ENCODE measurements at places on chromosomes 16 and 17. TPM values are rescaled to one million over a fixed set of nuclear protein-coding genes. Genes with fewer than 3 reads are reported as not detected.

DNA sequence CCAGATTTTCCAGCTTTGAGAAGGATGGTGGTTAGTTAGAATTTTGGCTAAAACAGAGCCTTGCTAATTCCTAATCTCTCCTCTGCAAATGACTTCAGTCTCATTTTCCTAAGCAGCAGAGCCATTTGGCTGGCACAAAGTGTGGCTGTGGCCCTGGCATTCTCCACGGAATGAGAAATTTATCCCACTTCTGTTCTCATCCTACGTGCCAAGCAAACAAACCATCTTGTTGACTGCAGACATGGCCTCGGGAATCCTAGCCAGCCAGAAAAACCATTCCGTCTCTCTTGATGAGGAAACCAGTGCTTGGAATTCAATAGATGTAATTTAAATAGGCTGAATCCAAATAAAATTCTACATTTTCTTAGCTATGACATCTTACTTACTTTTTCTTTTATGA, 34.1 kb upstream of the ELAC2 start:
- DNase-seq = no peak

DNA sequence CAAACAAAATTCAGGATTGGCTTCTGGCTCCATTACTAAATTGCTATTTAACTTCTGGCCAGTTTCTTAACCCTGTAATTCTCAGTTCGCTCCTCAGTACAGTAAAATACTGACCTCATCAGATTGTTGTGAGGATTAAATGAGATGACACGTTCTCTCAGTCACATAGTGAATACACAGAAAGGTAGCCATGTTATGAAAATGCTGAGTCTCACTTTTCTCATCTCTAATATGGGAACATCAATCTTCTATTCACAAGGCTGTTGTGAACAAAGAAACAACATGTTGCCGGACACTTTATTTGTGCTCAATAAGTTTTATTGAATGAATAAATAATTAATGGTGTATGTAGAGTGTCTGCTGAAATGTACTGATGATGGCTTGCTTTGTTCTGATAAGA, 924.5 kb upstream of the GOT2 start:
- DNase-seq = no peak

DNA sequence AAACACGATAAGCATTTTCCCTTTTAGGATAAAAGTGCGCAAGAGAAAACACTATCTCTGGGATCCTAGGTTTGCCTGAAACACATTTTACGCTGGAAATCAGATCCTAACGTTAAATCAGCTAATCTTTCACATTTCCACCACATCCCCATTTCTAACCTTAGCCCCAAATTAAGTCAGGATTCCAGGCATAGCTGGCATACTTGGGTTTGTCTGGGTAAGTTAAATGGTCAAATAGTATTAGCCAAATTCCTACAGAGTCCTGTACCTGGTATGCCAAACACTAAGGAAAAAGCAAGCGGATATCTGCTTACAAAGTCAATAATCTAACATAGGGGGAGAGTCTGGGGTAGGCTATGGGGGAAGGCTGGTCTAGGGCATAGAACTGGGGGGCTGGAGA, 557.4 kb upstream of the ZFHX3 start:
- no peak for DNase-seq

DNA sequence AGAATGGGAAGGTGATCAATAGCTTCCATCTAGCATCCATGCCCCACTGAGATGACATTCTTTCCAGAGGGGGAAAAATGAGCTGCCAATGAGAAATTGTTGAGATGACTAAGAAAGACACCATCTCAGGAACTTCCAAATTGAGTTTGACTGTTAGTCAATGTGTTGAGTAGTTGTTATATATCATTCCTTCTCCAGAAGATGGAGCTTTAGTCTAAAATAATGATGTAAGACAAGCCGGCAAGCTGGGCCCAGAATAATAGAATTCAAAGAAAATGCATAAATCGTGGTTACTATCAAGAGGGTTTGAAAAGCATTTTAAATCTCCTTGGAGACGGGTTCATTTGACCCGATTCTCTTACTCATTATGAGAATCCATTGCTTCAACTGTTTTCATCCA, 71.0 kb upstream of the ATF7IP2 start:
- DNase-seq = no peak

DNA sequence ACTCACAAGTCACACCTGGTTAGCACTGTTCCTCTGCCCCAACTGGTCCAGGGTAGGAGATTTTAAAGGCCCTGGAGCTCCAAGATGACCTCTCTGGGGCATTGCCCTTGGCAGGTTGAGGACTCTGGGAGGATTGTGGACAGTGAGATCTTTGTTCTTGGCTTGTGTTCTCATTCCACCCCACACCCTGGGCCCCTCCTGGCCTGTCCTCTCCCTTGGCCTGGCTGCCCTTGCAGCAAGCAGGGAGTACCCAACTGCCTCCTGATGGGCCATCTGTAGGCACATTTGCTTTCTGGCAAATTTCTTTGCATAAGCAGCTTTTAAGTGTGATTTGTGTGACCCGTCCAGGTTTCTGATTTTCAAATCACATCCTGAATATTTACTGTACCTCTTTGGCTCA, 239.6 kb downstream of the UTP18 start:
- no peak for DNase-seq

- DNase-seq = no peak
Observed at GRCh38 chr16:31472709-31473203, 804 bp downstream of the TGFB1I1 start.

DNA sequence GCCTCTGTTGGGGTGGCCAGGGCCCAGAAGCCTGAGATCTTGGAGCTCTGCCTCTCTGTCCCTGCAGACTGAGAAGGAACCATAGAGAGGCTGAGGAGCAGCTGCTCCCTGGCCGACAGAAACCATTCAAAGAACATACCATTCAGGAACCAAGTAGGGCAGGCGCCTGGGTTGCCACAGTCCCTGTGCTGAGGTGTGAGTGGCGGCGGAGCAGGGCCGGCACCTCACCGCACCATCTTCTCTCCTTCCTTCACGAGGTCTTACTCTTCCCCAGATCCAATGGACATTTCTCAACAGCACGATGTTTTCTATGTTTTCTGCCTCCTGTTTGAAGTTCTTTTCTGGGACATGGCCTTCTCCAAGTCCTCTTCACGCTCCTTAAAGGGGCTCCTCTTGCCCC, 22.8 kb upstream of the ALOX15 start:
- DNase-seq = no peak

DNA sequence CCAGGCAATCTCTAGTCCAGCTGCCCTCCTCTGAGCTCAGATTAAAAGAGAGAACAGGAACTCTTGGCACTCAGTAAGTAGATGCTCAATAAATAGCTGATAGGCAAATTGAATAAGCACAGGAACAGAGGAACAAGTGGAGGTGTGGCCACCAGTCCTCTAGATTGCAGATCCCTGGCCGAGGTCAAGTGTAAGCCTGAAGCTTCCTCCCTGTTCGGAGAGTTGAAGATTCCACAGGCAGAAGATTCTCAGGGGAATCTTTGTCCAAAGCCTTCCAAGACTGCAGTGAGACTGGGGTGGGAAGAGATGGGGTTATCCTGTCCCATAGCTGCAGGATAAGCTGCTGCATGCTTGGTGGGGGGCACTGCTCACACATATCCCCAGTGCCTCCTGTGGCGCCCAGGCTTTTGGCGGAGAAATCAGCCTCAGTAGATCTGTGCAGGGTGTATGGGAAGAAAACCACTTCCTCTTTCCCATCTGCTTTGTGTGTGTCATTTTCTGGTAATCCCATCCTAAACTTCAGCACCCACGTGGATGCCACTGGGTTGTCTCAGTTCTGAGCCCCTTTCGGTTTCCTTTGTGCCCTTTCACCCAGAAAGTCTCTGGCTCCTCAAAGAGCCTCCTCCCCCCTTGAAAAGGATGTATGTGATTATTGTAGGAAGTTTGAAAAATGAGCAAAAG, 12.1 kb downstream of the CD300A start:
- peak; percentile 73 for DNase-seq

- peak; percentile 41 for DNase-seq
Observed at GRCh38 chr17:45052052-45052772, 780 bp upstream of the DCAKD start.

DNA sequence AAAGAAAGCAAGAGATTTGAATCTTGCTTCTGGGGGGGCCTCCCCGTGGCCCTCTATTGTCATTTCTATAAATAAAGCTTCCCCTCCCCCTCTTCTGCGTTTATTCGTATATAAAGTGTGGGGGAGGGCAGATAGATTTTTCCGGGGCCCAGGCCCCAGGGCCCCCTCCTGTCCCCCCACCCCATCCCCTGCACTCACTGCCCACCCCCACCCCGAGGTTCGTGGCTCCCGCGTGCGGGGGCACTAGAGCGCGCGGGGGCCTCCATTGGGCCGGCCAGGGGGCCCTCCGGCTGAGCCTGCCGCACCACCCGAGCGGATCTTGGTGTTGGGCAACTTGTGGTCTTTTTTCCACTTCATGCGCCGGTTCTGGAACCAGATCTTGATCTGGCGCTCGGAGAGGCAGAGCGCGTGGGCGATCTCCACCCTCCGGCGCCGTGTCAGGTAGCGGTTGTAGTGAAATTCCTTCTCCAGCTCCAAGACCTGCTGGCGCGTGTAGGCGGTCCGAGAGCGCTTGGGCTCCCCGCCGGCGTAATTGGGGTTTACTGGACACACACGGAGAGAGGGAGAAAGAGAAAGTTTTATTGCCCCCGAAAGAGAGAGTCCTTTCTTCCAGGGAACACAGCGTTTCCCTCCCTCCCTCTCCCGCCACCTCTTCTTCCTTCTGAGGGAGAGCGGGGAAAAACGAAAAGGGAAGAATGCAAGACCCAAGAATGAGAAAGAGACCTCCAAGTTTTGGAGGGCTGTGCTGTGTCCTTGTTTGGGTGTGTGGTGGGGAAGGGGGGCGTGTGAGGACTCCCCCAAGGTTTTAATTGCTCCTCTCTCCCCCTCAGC, 1.5 kb downstream of the HOXB4 start:
- DNase-seq = no peak

DNA sequence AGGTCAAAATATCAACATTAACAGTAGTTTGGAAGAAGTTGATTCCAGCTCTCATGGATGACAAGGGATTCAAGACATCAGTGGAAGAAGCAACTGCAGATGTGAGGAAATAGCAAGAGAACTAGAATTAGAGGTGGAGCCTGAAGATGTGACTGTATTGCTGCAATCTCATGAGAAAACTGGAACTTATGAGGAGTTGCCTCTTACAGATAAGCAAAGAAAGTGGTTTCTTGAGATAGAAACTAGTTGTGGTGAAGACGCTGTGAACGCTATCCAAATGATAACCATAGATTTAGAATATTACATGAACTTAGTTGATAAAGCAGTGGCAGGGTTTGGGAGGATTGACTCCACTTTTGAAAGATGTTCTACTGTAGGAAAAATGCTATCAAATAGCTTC, 67.8 kb downstream of the GOSR1 start:
- DNase-seq = no peak

GRCh38 chr16:59459806-59460205, 725.7 kb upstream of the GOT2 start:
- DNase-seq = no peak

DNA sequence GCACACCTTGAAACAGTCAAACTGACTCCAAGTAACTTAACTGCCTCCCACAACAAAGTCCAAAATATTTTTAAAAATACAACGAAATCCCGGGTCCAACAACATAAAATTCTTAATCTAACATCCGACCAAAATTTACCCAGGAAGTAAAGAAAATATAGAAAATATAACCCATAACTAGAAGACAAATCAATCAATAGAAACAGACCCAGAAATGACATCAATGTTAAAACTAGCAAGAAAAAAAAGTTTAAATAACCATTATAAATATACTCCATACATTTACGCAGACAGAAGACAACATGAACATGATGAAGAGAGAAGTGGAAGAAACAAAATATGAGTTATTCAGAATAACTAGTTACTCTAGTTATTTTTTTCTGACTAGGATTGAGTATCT, 3.7 kb downstream of the ZNF597 start:
- no peak for DNase-seq

DNA sequence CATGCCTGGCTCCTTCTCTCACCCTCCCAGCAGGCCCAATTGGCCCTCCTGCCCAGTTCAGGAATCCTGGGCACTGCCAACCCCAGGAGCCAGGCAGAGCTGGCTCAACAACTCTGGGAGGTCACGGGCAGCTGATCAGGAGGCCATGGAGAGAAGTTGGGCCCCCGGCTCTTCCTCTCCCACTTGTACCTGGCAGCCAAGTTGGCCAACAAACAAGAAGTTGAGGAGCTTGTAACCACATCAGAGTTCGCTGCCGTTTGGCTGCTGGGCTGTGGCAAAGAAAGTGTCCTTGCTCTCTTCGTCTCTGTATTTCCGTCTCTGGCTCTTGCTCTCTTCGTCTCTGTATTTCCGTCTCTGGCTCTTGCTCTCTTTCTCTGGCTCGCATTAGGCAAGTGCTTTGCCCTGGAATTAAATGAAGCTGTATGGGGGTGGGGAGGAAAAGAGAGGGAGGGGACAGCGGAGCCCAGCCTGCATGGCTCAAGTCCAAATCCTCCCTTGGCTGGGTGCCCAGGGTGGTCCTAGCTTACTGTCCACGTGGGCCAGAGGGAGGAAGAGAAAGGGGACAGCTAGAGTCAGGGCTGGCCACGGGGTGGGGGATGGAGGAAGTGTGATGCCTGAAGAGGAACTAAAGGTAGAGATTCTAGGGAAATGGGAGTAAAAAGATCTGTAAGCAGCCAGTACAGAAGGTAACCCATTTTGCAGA, 7.8 kb upstream of the TMEM132E start:
- DNase-seq = no peak

GRCh38 chr16:90018297-90018651, 982 bp downstream of the DBNDD1 start:
- no peak for DNase-seq

GRCh38 chr17:45787656-45788055, 3.5 kb downstream of the CRHR1 start:
- no peak for DNase-seq

Gene TP53TG3C
- total RNA-seq = not detected

Gene ADAD2
- 0.38 TPM for total RNA-seq

Gene CCDC200
- total RNA-seq = not detected

Gene CYTH1
- 39.9 TPM for total RNA-seq

Gene TMEM106A
- total RNA-seq = 2.6 TPM

Gene ZNF287
- total RNA-seq = 4.9 TPM

Gene KRTAP9-8
- total RNA-seq = not detected
